ENCODE measurements at places on chromosomes 13 and 19.

DNA sequence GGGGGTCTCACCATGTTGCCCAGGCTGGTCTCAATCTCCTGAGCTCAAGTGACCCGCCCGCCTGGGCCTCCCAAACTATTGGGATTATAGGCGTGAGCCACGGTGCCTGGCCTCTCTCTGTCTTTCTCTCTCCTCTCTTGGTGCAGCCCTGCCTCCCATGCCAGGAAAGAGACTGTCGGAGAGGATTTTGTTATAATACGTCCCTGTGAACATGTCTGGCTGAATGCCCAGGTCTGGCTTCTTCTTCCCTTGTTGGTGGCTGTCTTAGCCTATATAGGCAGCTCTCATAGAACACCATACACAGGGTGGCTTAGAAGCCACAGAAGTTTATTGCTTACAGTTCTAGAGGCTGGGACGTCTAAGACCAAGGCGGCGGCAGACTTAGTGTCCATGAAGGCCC, 46.4 kb downstream of the PEX11G start:
- peak; percentile 54 for DNase-seq

GRCh38 chr19:48190885-48191284, 20.4 kb downstream of the ZSWIM9 start:
- DNase-seq, result no peak

- DNase-seq, result no peak
These were observed 25.8 kb upstream of the INTS6 start for GRCh38 chr13:51478418-51479198.

GRCh38 chr13:112891477-112892401, 77.3 kb upstream of the MCF2L start:
- no peak for DNase-seq

- no peak for DNase-seq
These were observed 3.2 kb upstream of the PRR36 start for GRCh38 chr19:7877249-7877836.

Data from right forelimb (tissue), 1 donor.